Amygdala (tissue), 56 donors: ENCODE measurements at places on chromosomes 6 and 20.

DNA sequence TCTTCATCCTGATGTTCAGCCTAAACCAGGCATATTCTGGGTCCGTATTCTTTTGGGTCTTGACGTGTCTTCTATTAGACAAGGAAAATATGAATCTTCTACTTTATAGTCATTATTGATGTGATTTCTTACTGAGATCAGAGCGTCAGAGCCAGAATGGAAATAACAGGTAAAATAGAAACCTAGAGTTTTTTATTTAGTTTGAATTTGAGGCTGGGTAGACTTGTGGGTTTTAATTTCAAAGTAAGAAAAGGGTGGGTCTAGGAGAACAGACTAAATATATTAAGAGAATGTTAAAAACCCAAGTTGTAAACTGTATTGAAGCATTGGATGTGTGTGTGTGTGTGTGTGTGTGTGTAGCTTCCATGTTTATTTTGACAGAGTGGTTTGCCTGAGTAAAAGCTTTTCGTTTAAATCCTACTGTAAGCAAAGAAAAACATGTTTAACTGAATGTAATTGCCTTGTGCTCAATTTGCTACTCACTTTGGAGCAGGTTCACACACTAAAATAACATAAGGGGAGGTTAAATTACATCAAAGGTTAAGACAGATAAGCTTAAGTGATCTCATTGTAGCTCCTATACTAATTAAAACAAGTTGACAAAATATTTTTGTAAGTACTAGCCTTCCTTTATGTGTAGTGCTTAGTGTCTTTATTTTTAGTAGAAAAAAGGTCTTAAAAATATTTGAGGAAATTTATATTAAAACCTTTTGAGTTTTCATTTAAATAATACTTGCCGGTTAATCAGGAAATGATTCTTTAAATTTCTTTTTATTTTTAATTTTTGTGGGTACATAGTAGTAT, 17.4 kb downstream of the HECA start:
- DNase-seq = no peak

- DNase-seq = no peak
Measured at GRCh38 chr20:59650418-59650817, 46.1 kb downstream of the PHACTR3 start.

- DNase-seq = no peak
Measured at GRCh38 chr6:136975089-136975715, 53.1 kb downstream of the SLC35D3 start.

- no peak for DNase-seq
Measured at GRCh38 chr6:14721103-14721758, 524.6 kb upstream of the JARID2 start.

GRCh38 chr20:17925141-17925939, 43.3 kb downstream of the SNX5 start:
- DNase-seq = no peak

DNA sequence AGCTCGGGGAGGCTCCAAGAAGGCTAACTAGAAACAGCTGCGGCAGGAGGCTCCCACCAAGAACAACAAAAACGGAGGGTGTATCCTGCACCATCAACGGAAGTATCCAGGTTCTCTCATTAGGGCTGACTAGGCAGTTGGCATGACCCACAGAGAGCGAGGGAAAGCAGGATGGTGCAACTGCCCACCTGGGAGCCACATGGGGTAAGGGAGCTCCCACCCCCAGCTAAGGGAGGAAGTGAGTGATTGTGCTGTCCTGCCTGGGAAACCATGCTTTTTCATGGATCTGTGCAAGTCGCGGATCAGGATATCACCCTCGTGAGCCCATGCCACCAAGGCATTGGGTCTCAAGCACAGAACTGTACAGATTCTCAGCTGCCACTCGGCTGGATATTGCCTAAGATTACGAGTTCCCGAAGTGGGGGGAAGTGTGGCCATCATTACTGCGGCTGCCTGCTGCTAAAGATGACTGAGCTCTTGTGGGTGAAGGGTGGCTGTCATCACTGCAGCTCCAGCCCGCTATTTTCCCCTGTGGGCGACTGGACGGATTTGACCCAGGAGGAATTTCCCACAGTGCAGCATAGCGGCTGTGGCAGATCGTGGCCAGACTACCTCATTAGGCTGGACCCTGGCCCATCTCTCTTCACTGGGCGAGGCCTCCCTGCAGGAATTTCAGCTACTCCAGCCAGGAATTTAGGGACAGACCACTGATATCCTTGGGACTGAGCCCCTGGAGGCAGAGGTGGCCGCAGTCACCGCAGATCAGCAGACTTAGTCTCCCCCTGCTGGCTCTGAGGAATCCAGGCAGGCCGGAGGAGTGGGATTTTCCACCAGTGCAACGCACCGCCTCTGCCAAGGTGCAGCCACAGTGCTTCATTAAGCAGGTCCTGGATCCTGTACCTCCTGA, 515.7 kb downstream of the FRK start:
- no peak for DNase-seq

GRCh38 chr6:3949521-3949920, 100.3 kb downstream of the FAM50B start:
- DNase-seq = no peak

- DNase-seq = no peak
Measured at GRCh38 chr6:5335020-5335419, 73.7 kb downstream of the FARS2 start.

DNA sequence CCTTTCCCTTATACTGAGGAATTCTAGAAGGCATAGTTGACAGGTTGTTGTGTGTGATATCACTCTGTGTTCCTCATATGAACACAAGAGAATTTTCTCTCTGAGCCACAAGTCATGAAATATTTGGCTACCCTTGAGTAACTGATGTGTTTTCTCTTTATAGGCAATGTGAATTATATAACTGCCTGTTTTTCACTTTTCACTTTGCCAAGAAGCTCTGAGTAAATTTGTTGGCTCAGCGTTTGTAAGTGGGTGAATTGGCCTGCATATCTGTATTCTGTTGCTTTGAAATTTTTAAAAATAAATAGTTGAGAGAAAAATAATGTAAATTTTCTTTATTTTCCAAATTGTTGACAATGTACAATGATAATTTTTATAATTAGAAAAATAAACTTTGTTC, 5.2 kb upstream of the BTBD9 start:
- DNase-seq = no peak

DNA sequence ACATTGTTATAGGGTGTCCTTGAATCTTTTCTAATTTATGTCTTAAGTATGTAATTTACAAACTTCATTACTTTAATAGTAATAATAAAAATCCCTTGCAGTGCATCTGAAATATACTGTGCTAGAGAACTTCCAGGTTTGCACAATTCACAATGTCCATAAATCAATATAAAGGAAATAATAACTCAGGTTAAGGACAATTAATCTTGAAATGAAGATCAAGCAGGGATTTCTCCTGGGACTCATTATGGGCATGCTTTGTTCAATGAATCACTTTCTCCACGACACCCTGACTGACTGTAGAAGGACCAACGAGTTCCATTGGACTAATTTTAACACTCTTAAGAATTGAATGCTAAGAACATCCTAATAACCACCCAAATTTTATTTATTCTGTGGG, 110.0 kb downstream of the PHACTR1 start:
- no peak for DNase-seq

GRCh38 chr20:2656471-2657117, 4.2 kb downstream of the NOP56 start:
- no peak for DNase-seq

DNA sequence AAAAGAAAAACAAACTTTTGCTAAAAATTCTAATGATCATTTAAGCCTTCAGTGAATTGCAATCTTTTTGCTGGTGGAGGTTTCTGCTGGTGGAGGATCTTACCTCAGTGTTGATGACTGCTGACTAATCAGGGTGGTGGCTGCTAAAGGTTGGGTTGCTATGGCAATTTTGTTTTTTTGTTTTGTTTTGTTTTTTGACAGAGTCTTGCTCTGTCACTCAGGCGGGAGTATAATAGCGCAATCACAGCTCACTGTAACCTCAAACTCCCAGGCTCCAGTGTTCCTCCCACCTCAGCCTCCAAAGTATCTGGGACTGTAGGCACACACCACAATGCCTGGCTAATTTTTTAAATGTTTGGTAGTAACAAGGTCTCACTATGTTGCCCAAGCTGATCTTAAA, 94.7 kb downstream of the ANKRD6 start:
- DNase-seq = no peak

DNA sequence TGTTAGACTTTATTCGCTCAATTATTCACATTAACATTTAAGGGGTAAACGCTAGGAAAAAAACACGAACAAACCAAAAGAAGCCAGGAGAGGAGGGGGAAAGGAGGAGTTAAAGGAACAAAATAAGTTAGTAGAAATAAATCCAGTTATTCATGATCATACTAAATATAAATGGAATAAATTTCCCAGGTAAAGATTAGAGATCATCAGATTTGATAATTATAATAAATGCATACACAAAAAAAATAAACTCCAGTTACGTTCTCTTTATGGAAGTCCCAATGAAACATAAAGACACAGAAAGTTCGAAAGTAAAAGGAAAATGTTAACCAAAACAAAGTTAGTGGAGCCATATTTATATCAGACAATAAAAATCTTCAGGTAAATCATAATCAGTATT, 568.7 kb upstream of the NOX3 start:
- no peak for DNase-seq

GRCh38 chr6:107292715-107293271, 166.6 kb downstream of the PDSS2 start:
- peak; percentile 8 for DNase-seq

DNA sequence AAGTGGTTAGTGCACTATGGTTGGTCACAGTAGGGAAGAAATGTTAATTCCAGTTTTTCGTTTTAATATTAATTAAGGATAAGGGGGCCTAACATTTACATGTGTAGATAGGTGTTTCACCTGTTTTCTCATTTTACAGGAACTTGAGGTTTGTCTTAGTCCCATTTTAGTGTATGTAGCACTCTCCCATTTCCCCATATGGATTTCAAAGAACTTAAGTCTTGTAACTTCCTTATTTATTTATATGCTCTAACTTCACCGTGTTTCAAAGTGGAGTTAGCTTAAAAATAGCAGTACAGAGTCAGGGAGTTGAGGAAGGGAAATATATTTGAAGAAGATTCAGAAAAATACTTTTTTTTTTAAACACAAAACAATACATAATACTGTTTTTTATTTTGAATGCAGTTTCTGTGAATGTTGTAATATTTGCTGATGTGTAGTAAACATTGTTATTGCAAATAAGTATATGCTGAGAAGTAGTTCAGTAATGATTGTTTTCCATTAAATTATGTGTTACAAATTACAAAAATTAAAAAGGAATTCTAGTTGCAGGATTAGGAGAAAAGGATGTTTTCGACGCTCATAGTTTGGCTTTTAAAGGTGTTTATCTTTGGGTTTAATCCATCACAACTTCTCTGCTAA, 3.5 kb downstream of the SCAF8 start:
- DNase-seq = no peak

DNA sequence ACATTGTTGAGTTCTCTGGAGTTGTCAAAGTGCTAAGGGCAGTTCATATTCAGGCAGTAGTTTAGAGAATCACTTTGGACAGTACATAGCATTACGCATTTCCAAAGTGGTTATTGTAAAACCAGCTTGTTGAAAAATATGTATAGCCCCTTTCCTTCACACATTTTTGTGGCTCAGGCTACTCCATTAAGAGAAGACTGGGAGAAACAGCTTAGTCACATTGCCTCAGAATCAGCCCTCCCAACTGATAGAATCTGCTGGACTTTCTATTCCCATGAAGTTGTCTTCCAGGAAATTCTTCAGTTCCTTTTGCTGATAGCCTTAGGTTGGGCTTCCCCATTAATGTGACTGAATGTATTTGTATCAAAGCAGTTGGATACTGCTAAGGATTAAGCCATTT, 39.5 kb upstream of the HDGFL1 start:
- no peak for DNase-seq

DNA sequence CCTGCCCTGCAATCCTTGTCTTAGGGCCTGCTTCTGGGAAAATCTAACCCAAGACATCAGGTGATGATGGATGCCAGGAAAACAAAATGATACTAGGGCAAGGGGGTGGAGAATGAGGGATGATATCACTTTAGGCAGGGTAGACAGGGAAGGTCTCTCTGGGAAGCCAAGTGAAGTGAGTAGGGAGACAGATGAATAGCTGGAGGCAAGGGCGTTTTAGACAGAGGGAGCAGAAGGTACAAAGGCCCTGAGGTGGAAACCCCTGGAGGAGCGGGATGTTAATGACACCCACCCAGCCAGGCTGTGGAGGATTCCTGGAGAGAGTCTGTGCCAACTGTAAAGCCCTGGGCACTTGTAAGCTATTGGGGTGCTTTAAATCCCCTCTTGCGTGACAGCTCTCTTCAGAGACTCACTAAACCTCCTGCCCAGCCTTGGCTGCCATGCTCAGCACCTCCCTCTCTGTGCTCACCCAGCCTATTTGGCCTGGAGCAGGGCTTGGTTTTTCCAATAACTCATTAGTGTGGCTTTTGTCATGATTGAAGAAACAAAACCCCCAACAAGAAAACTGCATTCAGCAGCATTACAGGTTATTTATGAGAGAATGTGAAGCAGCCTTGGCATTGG, 12.4 kb upstream of the MDGA1 start:
- DNase-seq = no peak

GRCh38 chr20:32902456-32903420, 44.0 kb downstream of the EFCAB8 start:
- peak; percentile 62 for DNase-seq

GRCh38 chr6:170057034-170057734, 233.7 kb downstream of the DLL1 start:
- no peak for DNase-seq

DNA sequence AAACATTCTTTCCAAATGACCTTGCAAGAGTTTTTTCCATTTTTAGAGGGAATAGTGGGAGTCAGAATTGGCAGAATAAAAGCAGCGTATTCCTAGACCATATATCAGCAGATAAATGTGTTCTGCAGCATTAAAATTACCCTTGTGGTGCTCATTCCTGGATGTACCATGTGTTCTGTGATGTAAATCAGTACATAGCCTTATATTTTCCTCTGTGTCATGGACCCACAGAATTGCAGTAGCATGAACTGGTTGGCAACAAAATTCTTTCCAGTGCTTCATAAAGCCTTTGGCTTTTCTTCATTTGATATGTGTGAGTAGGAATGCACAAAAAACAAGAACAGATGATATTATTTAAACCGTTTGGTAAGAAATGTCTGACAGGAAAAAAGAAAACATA, 32.5 kb downstream of the ANKEF1 start:
- DNase-seq = no peak

DNA sequence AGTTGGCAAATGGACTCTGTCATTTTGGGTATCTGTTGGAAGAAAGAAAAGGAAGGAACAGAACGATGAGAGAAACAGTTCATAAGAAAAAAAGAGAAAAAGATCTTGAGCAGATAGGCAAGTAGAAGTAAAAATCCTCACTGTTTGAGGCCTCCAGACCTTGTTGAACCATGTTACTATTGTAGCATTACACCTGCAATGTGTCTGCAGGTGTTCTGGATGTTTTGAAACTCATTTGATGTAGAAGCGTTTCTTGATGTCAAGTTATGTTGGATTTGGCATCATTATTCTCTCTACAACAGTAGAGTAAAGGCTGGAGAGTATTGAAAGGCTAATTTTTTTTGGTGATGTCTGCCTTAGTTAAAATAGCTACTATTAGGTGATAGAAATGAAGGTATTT, 108.7 kb downstream of the CARMIL1 start:
- DNase-seq = no peak

GRCh38 chr6:22737331-22737730, 168.0 kb downstream of the HDGFL1 start:
- peak; percentile 10 for DNase-seq

GRCh38 chr6:2839982-2840748, 1.5 kb downstream of the SERPINB1 start:
- no peak for DNase-seq
